ENCODE measurements at places on chromosomes 5 and 9. TPM values are rescaled to one million over a fixed set of nuclear protein-coding genes. Genes with fewer than 3 reads are reported as not detected.

GRCh38 chr9:88759364-88759763 is 224.4 kb downstream of the NXNL2 start:
- no peak for DNase-seq

DNA sequence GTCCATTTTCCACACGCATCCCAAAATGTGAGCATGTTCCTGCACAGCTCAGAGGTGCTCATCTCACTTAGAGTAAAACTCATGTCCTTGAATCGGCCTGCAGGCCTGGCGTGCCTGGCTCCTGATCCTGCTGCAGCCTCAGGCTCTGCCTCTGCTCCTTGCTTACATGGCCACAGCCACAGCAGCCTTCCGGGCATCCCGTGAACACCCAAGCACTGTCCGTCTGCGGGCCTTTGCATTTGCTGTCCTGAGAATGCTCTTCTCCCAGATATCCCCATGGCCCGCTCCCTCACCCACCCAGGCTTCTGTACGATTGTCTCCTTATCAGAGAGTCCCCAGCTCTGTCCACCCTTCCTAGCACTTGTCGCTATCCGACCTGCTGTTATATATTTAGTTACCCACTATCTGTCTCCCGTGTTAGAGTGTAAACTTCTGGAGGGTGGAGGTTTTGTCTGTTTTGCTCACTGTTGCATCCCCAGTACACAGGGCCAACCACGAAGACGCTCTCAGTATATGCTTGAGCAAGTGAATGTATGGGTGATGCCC is 21.9 kb downstream of the FGF18 start:
- DNase-seq: no peak

Gene NUTM2G
- not detected for total RNA-seq

Gene FOXD4
- 0.65 TPM for total RNA-seq

All from A172 (cell line).